Naive thymus-derived CD4-positive, alpha-beta T cell (primary cell): ENCODE measurements at places on chromosomes 6 and 20. TPM values are rescaled to one million over a fixed set of nuclear protein-coding genes. Genes with fewer than 3 reads are reported as not detected.
A peak's percentile ranks its signal among the peaks of the same experiment; 100 is the strongest.

GRCh38 chr6:32833664-32834063 is 4.9 kb downstream of the TAP2 start:
- no peak for DNase-seq

GRCh38 chr20:57883761-57884160 is 173.9 kb upstream of the PMEPA1 start:
- DNase-seq, result no peak

The SLC12A5 gene
- 0.38 TPM in 1 of 2 replicates, not detected in the other for total RNA-seq

DNA sequence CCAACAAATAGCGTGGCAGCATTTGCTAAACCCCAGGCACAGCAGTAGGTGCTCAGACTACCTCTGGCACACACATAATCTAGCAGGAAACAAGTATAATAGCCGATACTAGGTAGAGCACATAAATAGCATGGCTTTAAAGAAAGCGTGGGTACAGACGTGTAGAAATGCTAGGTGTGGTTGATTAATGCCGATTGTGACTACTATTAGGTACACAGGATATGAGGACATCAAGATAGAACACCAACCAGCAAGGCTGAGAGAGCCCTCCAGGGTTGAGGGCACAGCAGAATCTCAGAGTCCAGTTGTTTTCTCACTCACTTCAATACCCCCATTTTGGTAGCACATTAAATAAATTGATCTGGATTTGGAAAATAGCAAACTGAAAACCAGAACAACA is 100.5 kb downstream of the PKHD1 start:
- no peak for DNase-seq

- DNase-seq, result no peak
Observed at GRCh38 chr6:10595731-10596664, 74.8 kb downstream of the GCNT2 start.

- DNase-seq, result no peak
Observed at GRCh38 chr6:79673947-79674346, 42.8 kb downstream of the SH3BGRL2 start.

- no peak for DNase-seq
Observed at GRCh38 chr6:87724983-87725811, 23.2 kb upstream of the AKIRIN2 start.

The RPP40 gene
- total RNA-seq, result 4.2 TPM

The SNX21 gene
- total RNA-seq, result 1.5 TPM

DNA sequence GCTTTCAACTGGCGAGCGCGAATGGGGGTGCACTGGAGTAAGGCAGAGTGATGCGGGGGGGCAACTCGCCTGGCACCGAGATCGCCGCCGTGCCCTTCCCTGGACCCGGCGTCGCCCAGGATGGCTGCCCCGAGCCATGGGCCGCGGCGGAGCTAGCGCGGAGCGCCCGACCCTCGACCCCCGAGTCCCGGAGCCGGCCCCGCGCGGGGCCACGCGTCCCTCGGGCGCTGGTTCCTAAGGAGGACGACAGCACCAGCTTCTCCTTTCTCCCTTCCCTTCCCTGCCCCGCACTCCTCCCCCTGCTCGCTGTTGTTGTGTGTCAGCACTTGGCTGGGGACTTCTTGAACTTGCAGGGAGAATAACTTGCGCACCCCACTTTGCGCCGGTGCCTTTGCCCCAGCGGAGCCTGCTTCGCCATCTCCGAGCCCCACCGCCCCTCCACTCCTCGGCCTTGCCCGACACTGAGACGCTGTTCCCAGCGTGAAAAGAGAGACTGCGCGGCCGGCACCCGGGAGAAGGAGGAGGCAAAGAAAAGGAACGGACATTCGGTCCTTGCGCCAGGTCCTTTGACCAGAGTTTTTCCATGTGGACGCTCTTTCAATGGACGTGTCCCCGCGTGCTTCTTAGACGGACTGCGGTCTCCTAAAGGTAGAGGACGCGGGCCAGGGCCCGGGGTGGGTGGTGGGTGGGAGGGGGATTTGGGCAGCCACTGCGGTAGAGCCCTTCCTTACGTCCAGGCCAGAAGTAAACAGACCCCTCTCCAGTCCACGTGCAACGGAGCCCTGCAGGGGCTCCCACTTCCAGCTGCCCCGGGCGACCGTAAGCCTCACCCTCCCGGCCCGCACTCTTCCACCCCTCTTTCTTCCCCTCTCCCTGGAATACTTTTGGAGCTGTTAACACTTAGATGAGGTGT is 998 bp downstream of the BMP2 start:
- DNase-seq, result no peak

- no peak for DNase-seq
Observed at GRCh38 chr6:4872841-4873240, 96.6 kb downstream of the CDYL start.

DNA sequence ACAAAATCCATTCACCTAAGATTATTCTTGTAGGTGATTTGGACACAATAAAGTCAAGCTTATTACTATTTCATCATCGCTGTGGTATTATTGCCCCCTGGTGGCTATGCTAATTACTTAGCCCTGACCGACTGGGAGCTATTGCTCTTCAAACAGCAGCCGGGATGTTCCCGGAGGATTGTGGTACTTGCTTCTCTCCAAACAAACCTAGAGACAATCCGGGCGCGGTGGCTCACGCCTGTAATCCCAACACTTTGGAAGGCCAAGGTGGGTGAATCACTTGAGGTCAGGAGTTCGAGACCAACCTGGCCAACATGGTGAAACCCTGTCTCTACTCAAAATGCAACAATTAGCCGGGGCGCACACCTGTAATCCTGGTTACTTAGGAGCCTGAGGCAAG is 15.4 kb upstream of the STMND1 start:
- DNase-seq, result no peak

The MAK gene
- total RNA-seq, result not detected

- no peak for DNase-seq
Observed at GRCh38 chr20:41694796-41695195, 76.6 kb upstream of the CHD6 start.

DNA sequence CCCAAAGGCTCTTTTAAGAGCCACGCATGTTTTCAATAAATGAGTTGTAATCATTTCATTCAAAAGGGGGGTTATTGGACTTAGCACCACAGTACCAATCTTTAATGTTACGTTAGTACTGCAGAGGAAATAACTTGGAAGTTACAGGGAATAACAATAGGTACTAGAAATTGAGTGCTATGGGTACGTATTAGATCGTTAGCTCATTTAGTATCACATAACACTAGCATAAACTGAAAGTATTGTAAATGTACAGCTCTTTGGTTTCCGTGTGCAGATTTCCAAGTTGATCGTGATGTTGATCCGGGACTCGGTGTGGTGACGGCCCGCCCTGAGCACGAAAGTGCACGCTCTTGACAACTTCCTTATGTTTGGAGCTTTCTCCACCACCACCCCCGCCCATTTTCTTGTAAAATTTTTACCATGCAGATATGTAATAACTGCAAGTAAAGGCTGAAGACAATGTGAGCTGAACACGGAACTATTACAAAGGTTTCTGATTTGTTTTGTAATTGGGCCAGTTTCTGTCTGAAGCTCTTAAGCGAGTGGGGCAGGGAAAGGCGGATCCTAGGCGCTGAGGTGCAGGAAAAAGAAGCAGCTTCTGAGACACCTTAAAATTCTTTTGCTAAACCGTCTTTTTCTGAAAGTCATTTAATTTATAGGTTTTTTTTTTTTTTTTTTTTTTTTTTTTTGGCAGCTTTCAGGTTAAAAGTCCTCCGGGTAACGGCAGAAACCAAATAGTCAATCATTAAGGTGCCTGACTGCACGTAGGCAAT is 71.5 kb downstream of the HFE start:
- DNase-seq, result peak; percentile 76

The CST2 gene
- not detected for total RNA-seq

The PPDPF gene
- 202 TPM for total RNA-seq

DNA sequence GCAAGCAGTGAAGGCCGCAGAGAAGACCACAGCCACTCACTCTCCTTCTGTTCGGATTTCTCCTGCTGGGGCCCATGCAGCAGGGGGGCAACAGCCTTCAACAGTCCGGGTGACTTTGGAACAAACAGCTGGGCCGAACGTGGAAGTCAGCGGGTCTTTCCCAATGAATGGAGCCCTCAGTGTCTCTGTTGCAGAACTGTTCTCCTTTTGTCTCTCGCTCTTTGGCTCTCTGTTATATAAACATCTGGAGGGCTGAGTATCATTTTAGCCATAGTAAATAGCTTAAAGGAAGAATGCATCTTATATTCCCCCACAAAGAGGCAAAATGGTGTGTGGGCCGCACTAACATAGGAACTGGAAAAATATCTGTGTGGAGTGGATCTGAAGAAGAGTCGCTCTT is 136.7 kb upstream of the RALGAPA2 start:
- no peak for DNase-seq

DNA sequence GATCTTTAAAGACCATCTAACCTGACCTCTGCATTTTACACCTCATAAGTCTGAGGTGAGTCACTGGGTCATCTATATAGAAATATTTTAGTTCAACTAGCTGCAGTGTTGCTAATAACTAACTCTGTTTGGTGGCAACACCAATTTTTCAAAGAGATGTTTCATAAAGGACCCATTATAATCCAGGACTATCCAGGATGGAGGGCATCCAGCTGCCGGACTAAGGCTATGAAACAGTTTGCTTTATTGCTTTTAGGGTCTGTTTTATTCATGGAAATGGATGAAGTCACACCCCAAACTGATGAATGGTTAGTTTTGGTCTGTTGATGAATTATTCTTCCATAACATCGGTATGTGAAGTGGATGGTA is 204.2 kb upstream of the GMDS start:
- DNase-seq, result no peak

GRCh38 chr6:105803442-105803841 is 282.7 kb upstream of the PRDM1 start:
- DNase-seq, result no peak

GRCh38 chr20:4673371-4674001 is 48.2 kb upstream of the PRND start:
- no peak for DNase-seq

The TPX2 gene
- total RNA-seq, result 0.16 TPM

GRCh38 chr6:131381709-131382093 is 191.3 kb upstream of the ARG1 start:
- DNase-seq, result no peak

DNA sequence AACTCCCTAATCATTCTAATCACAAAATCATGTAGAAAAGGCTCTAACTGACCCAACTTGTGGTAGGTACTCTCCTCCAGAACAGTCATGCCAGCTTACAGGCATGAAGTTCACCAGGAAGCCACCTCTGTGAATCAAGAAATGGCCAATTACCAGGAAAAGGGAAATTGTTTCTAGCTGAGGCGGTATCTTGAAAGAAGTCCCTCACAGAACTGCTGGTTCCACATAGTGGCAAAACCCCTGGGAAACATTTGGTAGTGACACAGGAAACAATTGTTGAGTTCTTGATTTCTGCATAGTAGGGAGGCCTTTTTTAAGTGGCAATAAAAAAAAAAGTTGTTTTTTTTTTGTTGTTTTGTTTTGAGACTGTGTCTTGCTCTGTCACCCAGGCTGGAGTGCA is 3.4 kb upstream of the ZHX3 start:
- no peak for DNase-seq

The CLIC1 gene
- 29.3 TPM for total RNA-seq

DNA sequence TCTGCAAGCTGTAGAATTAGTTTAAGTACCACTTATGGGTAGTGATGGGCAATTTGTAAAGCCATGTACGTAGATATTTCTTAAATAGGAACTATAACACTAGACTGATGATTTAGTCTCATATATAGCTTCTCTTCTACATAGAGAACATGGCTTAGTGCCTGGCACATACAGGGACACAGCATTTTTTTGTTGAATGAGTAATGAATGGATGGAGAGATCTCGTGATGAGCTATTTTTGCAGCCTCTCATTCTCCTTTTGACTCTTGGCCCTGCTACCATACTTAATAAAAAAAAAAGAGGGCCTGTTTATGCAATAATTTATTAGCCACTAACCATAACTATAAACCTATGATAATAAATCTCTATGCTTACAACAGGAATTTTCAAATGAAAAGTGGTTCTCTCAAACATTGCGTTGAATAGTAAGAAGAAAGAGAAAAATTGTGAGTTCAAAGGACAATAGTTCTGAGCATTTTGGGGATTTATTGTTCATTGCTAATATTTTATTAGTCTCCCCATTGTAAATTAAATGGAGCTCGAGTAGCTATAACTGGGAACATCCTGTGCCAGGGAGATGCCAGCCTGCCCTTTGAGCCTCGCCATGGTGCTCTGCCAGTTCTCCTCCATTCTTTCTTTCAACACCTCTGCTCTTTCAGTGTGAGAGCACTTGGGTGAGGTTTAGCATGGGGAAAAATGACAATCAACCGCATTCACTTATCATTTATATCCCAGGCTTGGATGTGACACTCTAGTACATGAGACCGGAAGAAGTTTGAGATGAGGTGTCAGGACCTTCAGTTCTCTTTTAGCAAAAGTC is 14.7 kb upstream of the RCAN2 start:
- no peak for DNase-seq

The FIG4 gene
- 13.0 TPM for total RNA-seq

The EMILIN3 gene
- total RNA-seq, result not detected

DNA sequence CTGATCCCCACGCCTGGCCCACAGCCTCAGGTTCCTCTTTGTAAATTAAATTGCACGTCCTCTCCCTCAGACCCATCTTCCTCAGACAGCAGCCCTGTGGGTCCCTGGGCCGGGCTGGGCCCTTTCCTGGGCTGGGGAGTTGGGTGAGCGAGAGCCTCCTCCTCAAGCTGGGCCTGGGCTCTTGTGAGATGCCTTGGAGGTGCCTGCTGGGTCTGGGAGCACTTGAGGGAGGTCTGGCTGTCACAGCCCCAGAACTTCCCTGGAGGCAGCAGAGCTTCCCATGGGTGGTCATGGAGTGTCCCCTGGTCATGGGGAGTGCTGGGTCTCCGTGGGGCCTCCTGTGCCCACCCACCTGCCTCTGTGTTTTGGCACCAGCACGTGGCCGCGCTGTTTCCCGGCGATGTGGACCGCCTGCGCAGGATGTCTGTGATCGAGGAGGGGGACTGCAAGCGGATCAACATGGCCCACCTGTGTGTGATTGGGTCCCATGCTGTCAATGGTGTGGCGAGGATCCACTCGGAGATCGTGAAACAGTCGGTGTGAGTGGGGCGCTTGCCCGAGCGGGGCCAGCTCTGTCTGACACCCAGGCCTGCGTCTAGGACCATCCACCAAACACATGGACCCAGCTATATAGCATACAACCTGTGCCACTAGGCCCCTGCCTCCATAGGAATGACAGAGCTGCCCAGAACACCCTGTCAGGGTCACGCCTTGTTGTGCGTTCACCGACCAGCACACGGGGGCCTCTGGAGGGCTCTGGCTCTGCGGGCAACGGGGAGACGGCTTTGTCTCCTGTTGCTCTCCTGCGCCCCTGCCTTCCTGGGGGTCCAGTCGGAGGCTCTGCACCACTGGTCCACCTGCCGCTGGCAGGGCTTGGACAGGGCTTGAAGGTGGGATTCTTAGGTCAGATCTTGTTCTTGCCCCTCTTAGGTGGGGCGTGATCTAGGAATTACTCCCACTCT is 33.0 kb downstream of the PYGB start:
- no peak for DNase-seq

- DNase-seq, result no peak
Observed at GRCh38 chr6:27940766-27941165, 16.3 kb upstream of the OR2B6 start.

The TRIM27 gene
- 93.9 TPM for total RNA-seq

- no peak for DNase-seq
Observed at GRCh38 chr6:29516108-29516507, 28.4 kb upstream of the MAS1L start.
